ENCODE measurements at places on chromosomes 2 and 18.
A peak's percentile ranks its signal among the peaks of the same experiment; 100 is the strongest.

DNA sequence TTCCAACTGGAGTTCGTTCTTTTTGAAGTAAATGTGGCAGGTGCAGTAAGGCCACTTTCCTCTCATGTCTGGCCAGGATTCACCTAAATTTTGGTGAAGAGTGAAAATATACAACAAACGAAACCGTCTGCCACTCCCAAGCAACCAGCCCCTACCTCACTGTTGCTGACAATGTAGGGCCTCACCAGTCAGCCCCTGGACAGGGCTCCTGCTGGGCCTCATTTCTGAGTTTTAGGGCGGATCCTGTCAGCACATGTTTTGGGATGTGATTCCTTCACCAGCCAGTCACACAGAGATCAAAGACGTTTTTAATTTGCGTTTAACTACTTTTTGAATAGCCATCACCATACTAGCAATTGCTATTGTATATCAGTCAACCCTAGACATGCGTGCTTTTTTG lies 185.0 kb downstream of the WDR7 start:
- no peak for DNase-seq

DNA sequence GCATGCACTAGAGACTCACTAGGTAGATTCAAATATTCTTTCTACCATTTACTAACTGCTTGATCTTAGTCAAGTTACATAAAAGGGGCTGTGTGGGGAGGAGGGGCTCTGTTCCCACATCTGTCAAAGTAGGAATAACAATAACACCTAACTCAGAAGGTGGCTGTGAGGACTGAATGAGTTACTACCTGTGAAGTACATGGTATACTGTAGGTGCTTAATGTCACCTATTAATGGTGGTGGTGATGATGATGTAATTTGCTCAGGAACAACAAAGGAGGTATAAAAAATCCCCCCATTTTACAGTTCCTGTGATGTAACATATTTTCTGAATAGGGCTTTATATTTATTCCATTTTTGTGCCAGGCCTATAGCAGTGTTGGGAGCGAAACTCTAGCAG lies 40.7 kb downstream of the STAT1 start:
- no peak for DNase-seq

DNA sequence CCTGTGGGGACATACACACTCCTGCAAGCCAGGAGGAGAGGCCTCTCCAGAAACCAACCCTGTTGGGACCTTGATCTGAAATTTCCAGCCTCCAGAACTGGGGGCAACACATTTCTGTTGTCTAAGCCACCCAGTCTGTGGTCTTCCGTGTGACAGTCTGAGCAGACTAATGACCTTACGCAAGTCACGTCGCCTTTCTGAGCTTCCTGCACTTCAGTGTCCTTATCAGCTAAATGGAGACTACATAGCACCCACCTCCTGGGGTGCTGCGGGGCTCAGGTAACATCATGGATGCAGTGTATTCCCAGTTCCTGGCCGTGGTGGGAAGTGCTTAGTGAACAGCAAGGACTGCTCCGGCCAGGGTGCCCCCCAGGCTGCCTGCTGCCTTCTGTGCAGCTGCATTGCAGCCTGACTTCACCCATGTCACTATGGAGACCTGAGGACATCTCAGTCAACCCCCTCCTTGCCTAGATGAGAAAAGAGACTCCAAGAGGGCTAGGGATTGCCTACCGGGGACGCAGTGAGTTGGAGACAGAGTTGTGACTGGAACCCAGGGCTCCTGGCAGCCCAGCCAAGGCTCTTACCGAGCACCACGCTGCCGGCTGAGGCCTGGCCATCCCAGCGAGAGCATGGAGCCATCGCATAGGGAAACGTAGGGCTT lies 61.2 kb upstream of the FZD5 start:
- DNase-seq, result no peak

GRCh38 chr18:54743605-54743995 lies 84.7 kb upstream of the RAB27B start:
- DNase-seq, result no peak

DNA sequence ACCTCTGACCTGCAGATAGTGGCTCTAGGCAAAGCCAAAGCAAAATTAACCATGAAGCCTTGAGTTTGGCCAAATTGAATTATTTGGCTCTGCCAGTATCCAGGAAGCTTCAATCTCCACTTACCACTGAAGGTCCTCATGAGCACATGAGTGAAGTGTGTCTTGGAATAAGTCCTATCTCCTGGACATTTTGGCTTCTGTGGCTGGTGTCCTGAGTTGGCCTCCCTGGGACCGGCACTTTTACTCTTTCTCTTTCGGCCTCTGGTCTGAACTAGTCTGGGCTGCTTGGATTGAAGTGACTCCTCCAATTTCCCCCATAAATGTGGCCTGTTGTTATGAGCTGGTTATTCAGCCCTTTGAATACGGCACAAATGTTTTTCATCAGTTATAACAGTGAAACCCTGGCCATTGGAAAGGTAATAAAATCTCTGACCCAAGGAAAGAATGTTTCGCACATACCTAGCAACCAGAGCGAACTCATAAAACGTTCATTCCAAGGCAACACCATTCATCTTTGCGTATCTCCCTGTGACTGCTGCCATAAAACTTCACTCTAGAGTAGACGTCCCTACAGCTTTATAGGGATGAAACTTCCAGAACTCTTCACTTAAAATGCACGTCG lies 216.4 kb downstream of the LPIN1 start:
- DNase-seq, result no peak

DNA sequence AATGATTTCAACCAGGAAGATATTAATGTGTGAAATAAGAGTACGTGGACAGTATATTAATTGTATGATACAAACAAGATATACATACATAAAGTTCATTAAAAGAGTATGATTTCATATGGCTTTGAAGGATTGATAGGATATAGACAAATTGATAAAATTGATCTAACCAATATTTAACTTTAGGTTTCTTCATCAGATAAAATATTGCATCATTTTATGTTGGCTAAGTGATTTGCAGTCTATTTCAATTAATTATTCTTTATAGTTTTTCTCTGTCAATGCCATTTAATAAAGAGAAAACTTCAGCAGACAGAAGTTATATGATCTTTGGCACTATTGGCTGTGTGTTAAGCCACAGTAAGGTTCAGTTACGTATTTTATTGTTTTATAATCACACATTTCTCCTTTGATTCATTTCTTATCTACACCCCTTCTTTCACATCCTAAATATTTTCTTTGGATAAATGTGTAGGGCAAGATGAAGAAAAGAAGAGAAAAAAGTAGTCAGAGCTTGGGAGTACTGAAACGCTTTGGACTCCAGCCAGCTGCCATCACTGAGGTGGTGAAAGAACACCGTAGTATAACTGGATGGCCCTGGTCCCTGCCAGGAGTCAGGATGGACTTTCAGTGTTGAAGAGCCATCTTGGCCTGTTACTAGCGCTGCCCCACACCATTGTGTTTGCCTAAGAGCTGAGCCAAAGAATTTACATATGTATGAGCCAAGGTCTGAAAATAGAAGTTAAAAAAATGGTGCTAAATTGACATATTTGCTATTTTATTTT lies 9.8 kb upstream of the CPS1 start:
- no peak for DNase-seq

DNA sequence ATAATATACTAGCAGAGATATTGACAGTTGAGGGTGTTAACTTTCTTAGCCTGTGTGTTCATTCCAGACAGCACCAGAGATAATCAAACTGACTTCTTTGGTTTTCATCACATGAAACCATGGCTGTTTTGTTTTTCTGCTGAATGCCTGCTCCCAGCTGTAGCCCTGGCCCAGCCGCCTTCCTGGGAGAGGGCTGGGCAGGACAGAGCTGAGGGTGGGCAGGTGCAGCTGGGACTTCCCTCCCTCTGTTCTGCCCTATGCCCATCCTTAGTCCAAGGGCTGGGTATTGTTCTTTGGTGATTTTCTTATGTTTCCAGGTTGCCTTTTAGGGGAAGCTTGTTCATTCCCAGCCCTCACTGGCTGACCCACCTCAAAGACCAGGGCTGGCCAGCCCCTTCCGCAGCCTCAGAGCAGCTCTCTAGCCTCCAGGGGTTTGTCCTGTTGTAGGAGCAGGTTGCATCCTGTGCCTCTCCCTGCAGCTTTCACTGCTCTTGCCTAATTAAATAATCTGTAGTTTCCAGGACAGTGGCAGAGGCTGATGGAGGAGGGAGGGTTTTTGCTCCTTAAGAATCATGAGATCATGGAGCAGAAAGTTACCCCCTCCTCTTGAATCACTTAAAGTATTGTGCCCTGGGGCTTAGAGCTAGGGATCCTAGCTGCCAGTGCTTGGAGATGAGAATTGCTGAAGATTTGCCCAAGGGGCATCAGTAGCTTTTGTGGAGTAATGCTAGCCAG lies 61.4 kb downstream of the MTCL1 start:
- no peak for DNase-seq

- no peak for DNase-seq
Observed at GRCh38 chr2:49002750-49003149, 151.6 kb downstream of the FSHR start.

DNA sequence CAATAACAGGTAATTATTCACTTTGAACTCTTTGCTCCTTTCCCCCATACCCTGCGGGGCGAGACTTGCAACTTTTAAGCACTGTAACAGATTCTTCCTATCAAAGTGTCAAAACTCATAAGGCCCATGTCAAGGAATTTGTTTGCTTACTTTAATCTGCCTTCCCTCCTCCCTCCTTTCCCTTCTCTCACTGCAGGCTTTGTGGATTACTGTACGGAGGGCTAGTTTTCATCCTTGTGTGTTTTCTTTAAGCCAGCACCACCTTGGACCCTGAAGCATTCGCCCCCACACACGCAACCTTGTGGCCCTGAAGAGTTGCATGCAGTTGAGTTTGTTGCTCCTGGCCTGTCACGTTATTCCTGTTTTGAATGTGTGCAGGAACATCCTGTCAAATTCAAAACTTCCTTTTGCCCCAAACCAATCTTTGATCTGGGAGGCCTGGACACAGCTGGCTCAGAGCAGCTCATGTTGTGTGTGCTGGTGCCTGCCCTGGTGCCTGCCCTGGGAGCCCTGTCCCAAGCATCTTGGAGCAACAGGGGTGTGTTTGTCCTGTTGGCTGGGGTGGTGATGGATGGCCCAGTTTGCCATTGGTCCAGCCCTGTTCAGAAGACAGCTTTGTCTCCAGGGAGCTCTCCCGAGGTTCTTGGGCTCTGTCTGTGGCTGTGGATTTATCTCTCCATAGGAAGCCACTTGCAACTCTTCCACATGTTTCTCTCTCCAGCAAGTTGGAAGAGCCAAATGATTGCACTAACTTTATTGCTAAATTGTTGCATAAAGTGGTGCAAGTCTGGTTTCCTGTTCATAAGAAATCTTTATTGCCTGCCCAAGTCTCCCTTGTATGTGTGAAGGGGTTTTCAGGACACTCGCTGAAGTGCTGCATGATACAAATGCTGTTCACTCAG lies 199.6 kb downstream of the VAPA start:
- DNase-seq, result no peak

GRCh38 chr18:78293940-78294541 lies 685.6 kb upstream of the SALL3 start:
- DNase-seq, result no peak

DNA sequence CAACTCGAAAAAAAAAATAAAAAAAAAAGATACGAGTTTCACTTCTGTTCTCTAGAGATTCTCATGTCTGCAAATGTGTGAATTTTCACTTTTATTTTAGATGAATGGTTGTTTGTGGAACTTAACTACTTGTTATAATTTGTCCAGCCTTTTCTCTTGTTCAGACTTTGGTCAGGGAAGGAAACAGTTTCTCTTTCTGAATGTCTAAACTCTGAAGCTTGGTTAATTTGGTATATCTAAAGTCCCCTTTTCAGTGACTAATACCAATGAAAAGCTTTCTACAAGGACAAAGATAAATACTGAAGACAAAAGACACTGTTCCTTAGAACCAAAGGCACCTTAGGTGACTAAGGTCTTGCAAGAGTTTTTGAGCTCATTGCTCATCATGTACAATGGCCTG lies 144.4 kb upstream of the PIEZO2 start:
- DNase-seq, result no peak

DNA sequence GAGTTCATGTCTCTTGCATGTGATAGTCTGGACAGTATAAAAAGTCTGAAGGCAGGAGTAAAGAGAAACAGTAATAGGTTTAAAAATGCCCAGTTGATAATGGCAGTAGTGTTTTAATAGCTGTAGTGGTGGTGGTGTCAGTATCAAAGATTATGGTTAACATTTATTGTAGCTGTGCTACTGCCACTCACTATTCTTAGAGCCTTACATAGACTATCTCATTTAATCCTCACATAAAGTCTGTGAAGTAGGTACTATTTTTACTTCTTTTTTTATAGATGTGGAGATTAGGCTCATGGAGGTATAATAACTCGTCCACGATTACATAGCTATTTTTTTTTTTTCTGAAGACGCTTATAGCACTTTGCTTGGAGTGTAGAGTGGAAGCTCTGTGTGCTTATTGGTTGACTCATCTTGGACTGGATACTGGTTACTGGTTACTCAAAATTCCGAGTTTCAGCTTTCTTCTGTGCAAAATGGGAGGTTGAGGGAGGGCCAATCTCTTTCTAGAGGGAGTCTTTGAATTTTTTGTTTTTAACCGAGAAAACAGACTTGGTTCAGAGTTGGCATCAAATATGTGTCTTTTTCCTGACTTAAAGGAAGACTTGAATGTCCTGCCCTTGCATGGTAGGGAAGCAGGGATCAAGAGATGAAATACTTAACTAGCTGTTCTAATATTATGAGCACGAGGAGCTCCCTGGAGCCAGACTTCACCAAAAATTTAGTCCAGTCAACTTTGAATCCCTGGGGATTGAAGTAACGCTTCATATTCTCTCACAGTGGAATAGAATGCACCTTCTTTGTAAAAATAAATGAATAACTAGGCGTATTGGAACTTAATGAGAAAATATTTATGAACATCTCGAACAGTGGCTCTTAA lies 27.1 kb downstream of the CERS6 start:
- DNase-seq, result no peak

- no peak for DNase-seq
Observed at GRCh38 chr2:68907920-68908253, 36.7 kb upstream of the BMP10 start.

- peak; percentile 48 for DNase-seq
Observed at GRCh38 chr2:45649858-45650811, 1.3 kb upstream of the PRKCE start.

DNA sequence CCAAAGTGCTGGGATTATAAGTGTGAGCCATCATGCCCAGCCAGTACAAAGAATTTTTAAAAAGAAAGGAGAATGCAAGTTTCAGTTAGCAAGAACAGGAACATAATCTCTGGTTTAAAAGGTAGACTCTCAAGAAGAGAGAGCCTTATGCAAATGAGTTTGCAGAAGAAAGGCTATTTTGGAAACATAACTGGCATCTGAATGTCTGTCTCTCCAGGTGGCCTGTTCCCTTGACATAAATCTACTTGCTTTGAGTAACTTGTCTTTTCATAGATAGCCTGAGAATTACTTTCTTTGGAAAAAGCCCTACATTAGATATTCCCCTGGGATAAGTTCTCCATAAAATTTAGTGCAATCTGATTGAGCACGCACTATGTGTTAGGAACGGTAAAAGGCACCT lies 109.6 kb downstream of the ICOS start:
- no peak for DNase-seq

- no peak for DNase-seq
Observed at GRCh38 chr2:215879977-215880940, 133.1 kb downstream of the MREG start.

- DNase-seq, result no peak
Observed at GRCh38 chr18:69617888-69618287, 217.2 kb downstream of the DOK6 start.
